ENCODE measurements at places on chromosomes 12 and 14.

DNA sequence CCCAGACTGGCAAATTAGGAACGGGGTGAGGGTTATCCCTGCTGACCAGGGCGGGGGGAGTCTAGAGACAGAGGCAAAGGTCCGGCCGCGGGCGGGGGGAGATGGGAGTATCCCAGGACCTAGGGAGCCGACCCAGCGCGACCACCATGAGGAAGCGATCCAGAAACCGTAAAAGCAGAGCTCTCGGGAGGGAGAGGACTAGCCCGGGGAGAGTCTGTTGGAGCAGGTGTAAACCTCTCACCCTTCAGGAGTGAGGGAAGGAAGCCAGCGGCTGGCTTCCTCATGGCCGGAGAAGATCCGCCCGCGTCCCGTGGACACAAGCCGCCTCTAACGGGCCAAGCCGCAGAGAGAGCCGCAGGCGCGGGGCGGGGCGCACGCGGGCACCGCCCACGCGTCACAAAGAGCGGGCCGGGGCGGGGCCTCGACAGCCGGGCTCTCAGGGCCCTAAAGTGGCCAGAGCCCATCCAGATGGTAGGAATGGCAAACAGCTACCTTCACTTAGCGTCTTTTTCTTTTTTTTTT lies at the start of gene ACRBP:
TSS of gene ACRBP (minus strand) at position 350 of the 522 bp plus-strand sequence. CDS start at position 284, 66 bp downstream.
- no peak for DNase-seq

GRCh38 chr12:92771001-92771400 lies 68.2 kb downstream of the PLEKHG7 start:
- DNase-seq: no peak

- DNase-seq: no peak
Measured at GRCh38 chr14:53214384-53214783, 61.3 kb upstream of the DDHD1 start.

DNA sequence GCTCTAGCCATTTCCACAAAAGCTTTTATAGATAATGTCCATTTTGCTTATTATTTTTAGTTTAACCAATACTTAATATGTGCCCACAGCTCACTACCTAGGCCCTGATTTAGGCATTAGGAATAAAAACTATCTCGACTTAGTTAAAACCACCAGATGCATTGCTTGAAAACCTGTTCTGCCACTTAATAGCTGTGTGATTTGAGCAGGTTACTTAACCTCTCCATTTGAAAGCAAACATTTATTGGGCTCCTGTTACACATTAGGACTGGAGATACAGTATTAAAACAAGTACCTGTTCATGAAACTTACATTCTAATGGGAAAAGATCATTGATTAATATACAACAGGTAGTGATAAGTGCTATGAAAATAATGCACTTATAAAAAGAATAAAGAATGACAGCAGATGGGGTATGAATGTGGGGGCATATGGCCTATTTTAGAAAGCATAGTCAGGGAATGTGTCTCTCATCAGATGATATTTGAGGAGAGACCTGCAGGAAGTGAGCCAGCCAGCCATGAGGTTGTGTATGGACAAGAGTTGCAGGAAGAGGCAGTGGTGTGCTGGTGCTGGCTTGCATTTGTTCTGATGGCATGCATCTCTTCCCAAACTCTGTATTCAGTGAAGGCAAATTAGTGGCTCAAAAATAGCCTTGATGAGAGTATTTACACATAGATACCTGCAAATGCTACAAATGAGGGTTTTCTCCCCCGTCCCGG lies 34.3 kb downstream of the NOPCHAP1 start:
- DNase-seq: no peak

- DNase-seq: peak; percentile 33
Measured at GRCh38 chr14:69625299-69626131, 14.1 kb downstream of the SUSD6 start.

- no peak for DNase-seq
Measured at GRCh38 chr14:90381999-90382451, 14.8 kb upstream of the CALM1 start.

DNA sequence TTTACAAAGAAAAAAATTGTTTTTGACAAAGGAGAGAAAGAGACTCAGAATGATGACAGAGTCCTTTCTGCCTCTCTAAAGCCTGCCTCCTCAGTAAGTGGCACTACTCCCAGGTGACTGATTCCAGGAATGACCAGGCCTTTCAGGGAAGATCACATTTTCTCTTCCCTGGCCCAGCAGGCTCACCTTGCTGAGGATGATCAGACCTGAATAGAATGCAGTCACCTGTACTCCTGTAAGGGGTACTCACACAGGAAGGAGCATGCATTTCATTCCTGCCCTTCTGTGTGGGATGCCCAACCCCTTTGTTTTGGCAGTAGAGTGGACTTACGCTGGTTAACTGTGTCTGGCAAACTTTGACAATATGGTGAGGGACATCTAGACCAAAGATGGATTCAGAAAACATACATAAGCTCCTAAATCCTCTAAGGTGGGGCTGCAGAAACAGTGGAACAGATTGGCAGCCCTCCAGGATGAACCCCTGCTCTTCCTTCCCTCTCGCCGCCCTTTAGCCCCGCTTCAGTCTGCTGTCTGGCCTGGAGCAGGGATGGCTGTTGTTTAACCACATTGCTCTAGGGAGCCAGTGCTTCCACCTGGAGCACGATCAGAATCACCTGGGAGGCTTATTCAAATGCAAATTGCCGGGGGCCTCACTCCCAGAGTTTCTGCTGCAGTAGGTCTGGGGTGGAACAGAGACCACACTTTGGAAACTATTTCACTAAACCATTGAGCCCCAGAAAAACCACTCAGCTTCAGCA lies 29.8 kb downstream of the ERG28 start:
- no peak for DNase-seq

DNA sequence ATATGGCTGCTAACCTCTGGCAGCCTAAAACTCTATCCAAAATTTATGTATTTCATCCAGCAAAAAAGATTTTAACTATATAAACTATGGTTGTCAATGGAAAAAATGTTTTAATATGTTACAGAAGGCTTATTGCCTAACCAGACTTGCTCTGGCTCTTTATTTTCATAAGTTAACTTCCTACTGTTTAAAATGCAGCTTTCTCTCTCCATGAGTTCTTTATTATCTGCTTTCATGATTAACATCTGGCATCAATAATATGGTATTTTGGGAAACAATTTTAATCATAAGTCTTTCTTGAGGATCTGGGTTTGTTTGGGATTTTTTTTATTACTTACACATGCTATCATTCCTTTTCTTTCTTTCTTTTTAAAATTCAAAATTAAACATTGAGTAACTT lies 20.5 kb downstream of the KERA start:
- no peak for DNase-seq

DNA sequence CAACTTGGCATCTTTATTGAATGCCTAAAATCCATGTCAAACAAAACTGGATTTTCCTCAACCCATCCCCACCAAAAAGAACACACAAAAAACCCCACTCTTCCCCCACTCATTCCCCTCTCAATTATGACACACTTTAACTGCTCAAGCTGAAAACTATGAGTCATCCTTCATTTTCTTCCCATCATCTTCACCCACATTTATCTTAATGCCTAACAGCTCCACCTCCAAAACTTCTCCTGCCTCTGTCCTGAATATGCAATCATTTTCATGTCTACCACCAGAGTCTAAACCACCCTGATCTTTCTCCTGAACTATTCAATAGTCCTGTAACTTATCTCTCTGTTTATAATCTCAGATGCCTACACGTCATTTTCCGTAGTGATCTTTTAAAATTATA lies 239.7 kb downstream of the BCAT1 start:
- DNase-seq: no peak

DNA sequence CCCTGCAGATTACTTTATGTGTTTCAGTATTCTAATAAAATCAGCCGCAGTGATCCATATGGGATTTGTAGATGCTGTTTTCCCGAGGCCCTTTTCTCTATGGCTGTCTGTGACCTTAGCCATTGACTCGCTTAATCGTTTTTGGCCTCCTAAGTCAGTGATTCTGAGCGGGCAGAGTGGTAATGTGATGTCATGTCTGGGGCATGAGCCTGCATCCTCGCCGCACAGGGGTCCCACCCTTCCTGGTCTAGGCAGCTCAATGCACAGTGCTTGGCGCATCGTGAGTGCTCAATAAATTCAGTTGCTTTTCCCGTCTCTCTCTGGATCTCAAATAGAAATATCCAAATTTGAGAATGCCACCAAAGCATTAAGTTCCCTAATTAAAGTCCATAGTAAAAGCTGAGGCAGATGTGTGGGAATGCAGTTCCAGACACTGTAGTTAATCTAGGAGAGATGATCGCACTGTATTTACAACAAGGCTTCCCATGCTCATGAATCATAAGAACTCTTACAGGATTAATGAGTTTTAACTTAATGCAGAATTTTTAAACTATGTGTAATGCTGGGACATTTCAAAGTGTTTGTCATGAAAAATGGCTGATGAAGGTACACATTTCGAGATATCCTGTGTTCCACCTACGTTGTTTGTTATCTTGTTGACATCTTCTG lies 29.3 kb downstream of the HMGA2 start:
- DNase-seq: no peak

- DNase-seq: no peak
Measured at GRCh38 chr12:72033991-72034390, 95.3 kb downstream of the TPH2 start.

- DNase-seq: no peak
Measured at GRCh38 chr14:28653521-28653920, 113.1 kb upstream of the FOXG1 start.

DNA sequence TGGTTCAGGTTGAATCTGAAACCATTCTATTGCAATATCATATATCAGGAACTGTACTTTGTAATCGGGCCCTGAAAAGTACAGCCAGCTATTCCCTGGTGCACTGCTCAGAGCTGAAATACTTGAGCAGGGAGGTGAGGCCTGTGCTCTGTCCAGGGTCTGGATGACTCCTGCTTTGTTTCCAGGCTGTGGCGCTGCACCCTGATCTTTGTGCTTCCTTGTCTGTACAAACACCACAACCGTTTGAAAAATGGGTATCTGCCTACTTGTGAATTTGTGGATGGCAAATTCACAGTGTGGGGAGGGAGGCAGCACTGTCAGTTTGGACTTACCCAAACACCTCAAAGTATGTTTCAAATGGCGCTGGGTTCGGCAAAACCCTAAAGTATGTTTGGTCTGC lies 155.4 kb upstream of the FAR2 start:
- no peak for DNase-seq

DNA sequence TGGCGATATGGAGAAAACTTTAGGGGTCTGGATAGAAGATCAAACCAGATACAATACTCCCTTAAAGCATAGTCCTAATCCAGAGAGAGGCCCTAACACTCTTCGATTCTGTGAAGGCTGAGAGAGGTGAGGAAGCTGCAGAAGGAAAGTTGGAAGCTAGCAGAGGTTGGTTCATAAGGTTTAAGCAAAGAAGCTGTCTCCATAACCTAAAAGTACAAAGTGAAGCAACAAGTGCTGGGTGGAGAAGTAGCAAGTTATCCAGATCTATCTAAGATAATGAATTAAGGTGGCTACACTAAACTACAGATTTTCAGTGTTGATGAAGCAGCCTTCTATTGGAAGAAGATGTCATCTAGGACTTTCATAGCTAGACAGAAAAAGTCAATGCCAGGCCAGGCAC lies 24.6 kb upstream of the MTERF2 start:
- DNase-seq: no peak

DNA sequence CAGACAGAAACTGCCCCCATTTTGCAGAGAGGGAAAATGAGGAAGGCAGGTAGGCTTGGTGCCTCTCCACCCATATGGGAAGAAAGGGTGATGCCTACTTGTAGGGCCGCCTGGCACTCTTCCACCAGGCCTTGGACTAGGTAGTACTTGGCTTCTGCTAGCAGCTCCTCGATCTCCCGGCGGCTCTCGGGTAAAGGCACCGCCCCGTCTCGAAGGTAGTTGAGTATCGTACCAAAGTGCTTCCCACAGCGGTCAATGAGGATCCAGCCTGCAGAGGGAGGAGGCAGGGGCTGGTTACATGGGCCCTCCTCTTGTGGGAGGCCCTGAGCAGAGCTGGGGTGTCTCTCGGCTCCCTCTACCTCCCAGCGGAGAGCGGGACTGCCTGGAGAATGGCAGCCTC lies 16.6 kb downstream of the KCTD10 start:
- DNase-seq: no peak

- DNase-seq: no peak
Measured at GRCh38 chr14:98867726-98868125, 404.3 kb downstream of the BCL11B start.

DNA sequence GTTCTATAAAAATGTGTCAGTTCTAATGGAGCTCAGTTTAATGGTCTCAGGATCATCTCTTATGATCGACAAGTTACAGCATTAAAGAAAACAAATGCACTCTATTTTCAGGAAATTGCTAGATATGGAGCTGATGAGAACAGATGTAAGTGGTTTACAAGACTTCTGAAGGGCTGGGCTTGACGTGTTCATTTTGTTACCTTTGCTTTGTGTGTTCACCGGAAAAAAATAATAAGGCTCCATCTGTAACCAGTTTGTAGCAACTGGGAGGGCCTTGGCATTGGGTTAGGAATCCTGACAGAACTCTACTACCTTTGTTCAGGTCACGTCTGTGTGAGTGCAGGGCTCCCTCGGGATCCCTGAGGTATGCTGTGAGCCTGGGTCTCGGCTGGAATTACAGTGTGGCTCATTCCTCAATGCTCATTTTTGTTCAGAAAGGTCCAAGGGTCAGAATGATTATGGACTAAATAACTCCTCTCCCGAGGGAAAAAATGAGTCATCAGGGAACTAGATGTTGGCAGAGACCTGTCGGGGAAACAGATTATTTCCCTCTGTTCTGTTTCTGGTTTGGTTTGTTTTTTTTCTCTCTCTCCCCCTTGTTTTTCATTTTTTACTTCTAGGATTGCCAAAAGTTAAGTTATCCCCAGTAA lies 158.0 kb downstream of the SLC5A8 start:
- DNase-seq: no peak

- DNase-seq: no peak
Measured at GRCh38 chr12:108727868-108728735, 3.2 kb downstream of the CORO1C start.

DNA sequence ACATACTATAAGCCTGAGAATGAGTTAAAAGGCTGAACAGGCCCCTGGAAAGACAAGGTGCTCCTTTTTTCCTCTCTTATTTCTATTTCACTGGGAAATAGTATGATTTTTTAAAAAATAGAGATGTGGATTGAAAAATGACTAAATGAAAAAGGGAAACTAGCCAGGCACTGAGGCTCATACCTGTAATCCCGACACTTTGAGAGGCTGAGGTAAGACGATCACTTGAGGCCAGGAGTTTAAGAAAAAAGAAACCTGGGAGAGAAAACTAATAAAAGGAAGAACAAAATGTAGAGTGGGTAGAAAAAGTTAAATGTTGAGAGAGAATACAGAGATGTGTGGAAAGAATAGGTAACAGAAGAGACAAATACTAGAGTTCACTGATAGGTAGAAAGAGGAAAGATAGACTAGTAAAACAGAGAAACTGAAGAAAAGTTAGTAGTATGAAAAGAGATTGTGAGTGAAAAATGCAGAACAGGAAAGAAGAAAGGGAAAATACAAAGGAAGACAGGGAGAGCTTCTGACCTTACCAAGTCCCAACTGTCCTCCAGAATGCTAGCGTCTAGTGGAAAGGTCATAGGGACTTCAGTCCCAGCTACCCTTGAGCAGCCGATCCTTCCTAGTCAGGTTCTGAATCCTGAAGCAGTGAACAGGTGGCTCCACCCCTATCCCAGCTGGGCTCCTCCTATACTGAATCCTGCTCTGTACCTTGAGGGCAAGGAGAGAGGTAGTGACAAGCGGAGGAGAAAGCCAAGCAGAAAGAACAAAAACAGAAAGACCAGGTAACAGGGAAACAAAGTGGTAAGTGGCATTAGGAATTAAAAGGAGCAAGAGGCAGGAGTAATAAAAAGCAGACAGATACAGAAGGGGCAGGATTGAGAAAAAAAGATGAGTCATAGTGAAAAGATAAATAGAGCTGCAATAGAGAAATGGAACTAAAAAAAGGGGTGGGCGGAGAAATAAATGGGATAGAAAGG lies 7.3 kb downstream of the TMEM116 start:
- DNase-seq: no peak
